ENCODE measurements at places on chromosomes 12 and 14.

GRCh38 chr14:91904483-91904882, 37.1 kb upstream of the TC2N start:
- DNase-seq = no peak

DNA sequence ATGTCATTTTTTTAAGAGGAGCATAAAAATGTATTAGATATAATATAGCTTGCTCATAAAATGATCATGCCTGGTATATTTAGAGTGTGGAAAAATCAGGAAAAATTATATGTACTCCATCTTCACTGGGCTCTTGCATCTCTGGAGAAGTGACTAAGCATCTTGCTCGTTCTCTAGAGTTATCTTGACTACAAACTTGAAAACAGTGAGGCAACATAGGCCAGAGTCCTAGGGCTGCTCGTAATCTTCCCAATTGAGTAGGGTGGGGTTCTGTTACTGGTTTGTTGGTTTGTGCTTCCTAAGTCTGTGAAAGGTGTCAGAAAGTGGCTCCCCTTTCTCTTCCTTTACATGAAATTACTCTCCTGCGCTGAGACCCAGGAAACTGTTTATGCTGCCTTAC, 46.2 kb downstream of the AACS start:
- DNase-seq = no peak

DNA sequence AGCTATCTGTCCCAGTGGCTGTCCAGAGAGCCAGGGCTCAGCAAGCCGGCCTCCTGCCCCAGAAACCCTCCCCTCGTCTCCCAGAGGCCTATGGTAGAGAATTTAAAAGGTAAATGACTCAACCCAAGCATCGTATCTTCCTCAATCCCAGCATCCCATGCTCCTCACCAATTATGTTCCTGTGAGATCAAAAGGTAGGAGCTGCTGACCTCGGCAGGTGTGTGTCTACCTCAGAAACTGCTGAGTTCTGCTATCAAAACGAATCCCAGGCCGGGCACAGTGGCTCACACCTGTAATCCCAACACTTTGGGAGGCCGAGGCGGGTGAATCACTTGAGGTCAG, 49.3 kb downstream of the FOXN3 start:
- DNase-seq = no peak

- DNase-seq = peak; percentile 24
Observed at GRCh38 chr12:113048716-113049127, 7.8 kb upstream of the DTX1 start.

GRCh38 chr14:35607380-35607779, 73.4 kb downstream of the INSM2 start:
- no peak for DNase-seq

- no peak for DNase-seq
Observed at GRCh38 chr12:18576104-18576626, 161.6 kb downstream of the PLCZ1 start.

DNA sequence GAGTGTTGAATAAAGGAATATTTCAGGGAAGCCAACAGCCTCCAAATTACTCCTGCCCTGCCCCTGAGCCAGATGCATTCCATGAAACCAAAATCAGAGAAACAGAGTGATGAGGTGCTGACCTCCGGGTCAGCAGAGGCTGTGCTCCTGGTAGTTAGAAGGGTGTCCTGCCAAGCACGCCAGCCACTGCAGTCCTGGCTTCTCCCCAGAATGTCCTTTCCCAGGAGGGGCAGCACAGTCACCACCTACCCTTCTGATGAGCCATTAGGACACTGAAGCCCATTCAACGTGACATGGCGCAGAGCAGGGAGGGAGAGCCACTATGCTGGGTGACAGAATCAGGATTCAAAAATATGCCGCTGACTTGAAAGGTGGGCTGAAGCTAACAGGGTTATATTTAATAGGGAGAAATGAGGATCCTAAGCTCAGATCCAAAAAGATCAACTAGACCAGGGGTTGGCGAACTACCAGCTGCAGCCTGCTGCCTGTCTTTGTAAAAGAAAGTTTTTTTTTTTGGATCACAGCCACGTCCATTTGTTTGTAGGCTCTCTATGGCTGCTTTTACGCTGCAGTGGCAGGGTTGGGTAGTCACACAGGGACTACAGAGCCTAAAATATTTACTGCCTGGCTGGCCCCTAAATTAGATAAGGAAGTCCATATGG, 34.5 kb upstream of the PLEK2 start:
- no peak for DNase-seq

GRCh38 chr14:58098507-58098906, 53.5 kb downstream of the ARMH4 start:
- no peak for DNase-seq

GRCh38 chr12:11730299-11731041, 81.0 kb downstream of the ETV6 start:
- DNase-seq = no peak

GRCh38 chr14:82075566-82075965, 541.9 kb upstream of the SEL1L start:
- no peak for DNase-seq

GRCh38 chr12:26620907-26621306, 212.1 kb downstream of the ITPR2 start:
- no peak for DNase-seq

GRCh38 chr12:27946421-27946820, 26.1 kb downstream of the PTHLH start:
- DNase-seq = no peak

DNA sequence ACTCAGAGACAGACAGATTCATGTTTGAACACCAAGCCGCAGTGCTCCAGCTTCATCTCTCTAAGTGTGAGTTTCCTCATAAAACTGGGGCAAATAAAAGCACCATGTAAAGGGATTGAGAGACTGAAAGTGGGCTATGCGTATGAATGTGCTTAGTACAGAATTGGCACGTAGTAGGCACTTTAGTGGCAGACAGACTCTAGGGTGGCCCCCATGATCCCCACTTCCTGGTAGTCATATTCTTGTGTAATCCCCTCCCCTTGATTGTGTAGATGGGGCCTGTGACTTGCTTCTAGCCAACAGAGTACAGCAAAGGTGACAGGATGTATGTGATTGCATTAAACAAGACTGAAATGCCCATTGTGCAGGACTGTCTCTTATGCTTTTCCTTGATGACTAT, 43.0 kb downstream of the DAO start:
- DNase-seq = no peak

- DNase-seq = no peak
Observed at GRCh38 chr12:15527201-15528080, 205.1 kb downstream of the PTPRO start.

GRCh38 chr12:128388461-128389000, 121.6 kb downstream of the TMEM132C start:
- DNase-seq = no peak

- no peak for DNase-seq
Observed at GRCh38 chr12:97754306-97754705, 291.7 kb downstream of the RMST start.

DNA sequence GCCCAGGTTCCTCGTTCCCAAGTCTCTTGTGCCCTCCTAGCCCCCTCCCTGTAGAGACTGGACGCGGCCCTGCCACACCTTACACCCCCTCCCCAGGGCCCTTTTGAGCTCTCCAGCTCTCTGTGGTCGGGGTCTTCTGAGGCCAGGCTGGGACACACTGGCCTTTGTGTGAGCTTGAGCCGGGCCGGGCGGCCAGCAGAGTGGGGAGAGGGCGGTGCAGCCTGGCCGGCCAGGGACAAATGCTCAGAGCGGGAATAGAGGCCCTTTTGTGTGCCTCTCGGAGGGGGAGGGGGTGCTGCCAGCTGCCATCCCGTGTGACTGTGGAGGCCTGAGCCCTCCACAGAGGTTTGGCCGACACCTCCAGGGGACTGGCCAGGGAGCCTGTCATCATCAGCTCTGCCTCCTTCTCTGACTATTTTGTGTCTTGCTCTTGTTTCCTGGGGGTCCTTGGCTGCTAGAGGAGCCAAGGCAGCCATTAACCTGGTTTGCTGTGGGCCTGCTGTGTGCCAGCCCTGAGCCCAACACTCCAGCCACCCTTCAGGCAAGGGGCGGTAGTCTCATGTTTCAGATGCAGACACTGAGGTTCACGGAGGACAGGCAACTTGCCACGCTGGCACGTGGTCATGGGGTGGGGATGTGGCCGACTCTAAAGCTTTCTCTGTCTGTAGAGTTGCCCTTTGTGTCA, 13.6 kb downstream of the FAM222A start:
- no peak for DNase-seq

DNA sequence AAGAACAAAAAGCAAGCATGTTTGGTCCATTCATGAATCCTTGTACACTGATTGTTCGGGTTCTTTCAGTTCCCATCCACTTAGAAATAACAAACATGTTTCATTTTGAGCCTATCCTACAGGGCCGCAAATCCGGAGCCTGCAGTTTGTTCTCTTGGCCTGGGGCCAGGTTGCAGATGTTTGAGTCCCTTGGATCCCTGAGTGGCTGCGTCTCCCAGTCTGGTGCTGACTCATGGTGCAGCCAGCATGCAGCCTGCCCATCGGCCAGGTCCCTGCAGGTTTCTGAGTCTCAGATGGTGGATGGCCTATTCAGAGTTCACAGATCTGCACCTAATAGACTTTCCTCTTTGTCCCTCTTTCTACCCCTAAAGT, 1.9 kb upstream of the DYNC1H1 start:
- peak; percentile 84 for DNase-seq

DNA sequence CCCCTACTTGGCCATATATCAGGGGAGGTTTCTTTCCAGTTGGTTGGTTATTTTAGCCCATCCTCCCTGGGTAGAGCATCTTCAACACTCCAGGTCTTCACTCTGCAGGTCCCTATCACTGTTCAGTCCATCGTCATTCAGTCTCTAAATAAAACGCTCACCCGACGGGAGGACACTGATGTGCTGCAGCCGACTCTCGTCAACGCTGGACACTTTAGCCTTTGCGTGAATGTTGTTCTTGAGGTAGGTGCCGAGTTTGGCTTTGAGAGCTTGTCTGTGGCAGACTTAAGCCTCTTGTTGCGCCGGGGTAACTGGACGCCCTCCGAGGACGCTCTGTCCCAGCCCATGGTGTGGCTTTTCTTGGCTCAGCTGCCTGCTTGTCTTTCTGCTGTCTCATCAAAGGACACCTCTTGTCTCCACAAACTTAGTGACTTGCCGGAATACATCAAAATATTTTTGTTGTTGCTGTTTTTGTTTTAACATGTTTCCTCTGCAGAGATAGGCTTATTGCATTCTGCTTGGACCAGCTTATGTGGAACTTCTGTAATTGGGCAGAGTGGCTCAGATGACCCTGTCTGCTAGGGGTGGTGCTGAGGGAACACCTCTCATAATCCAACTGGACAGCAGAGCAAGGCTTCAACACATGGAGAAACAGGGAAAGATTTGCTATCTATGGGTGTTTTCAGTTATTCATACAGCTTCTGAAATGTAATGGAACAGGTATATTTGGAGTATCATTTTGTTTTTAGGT, 26.5 kb downstream of the TCTN1 start:
- no peak for DNase-seq

DNA sequence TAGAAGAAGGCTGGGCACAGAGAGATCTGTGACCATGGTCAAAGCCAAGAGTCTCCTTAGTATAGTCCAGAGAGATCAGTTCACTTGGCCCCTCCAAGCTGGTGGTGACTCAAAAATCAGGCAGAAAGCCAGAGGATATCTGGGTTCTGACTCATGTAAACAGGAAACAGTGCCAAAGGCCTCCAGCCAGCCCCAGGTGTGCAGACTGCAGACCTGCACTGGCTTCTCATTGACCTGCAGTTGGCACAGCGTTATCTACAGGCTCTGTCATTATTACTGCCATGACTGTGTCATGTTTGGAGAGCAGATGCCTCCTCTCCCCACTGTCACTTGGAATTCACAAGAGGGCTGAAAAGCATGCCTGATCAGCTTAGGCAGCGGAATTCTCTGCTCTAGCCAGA, 295.7 kb upstream of the PRKD1 start:
- DNase-seq = peak; percentile 85
